ENCODE measurements at places on chromosomes 5 and 9.

- DNase-seq: no peak
These were observed 3.6 kb upstream of the TMEM210 start for GRCh38 chr9:137175345-137175961.

GRCh38 chr5:93874080-93874479 lies 132.7 kb upstream of the POU5F2 start:
- DNase-seq: no peak

GRCh38 chr9:99235926-99236634 lies 14.0 kb downstream of the SEC61B start:
- DNase-seq: no peak

DNA sequence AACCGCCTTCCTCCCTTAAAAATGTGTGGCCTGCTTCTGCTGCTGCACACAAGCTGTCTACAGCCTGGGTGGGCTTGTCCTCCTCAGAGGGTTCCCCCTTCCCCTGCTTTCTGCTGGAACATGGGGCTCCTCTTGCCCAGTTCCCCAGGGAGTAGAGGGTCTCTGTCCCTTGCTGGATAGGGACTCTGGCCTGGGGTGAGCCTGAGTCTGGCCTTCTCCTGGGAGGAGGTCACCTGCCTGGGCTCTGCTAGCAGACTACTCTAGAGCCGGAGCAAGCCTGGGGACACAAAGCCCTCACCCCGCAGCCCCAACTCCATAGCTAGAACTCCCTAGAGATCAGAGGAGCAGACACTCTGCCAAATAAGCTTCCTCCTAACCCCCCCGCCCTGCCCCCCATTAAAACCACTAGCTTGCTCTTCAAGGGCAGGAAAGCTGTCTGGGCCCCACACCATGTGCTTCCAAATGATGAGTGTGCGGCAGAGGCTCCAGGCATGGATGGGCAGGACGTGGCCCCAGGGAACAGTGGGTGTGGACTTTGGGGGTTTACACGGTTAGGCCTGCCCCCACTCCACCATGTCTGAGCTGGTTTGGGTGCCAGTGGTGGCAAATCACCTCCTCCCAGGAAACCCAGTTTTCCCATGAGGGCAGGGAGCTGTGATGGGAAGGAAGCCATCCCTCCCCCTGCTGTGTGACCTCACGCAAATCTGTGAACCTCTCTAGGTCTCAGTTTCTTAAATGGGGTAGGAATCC lies 10.0 kb downstream of the TCF7 start:
- DNase-seq: peak; percentile 80

GRCh38 chr9:137348769-137349470 lies 46.8 kb upstream of the NRARP start:
- DNase-seq: no peak
